ENCODE measurements at places on chromosomes 16 and 17.

GRCh38 chr17:1007310-1008007, 10.5 kb downstream of the TIMM22 start:
- DNase-seq, result no peak

- no peak for DNase-seq
These were observed 53.9 kb upstream of the MRC2 start for GRCh38 chr17:62573480-62574117.

DNA sequence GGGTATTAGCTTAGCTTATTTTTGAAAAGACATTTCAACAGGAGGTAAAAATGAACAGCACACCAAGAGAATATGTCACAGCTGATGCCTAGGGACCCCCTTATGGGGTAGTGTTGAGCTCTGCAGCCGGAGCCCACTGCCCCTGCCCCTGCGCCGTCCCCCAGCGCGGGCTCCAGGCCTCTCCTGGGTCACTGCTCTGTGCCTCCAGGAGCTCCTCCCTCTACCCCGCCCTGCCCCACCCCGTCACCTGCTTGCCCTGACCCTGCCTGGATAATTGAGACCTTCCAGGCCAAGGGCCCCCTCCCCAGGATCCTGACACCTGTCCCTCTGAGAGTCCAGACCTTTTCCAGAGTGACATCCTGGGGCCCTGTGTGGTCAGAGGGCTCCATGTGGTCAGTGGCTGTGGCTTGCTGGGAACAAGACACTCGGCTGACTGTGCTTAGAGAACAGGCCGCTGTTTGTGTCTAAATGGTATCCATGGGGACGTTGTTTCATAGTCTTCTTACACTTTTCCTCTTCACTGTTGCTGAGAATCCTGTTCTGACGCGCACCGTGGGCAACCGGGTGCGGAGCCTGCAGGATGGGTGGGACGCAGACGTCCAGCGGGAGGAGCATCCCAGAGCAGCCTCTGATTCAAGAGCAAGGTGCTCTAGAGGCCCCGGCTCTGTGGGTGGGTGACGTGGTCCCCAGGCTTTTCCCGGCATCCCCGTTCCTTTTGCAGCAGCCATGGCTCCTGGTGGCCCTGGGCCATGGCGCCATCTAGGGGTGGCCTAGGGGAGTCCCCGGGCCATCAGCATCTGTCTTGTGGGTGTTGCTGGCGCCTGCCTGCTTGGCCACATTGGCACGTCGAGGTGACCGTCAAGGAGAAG, 20.0 kb upstream of the WFIKKN1 start:
- DNase-seq, result peak; percentile 76

DNA sequence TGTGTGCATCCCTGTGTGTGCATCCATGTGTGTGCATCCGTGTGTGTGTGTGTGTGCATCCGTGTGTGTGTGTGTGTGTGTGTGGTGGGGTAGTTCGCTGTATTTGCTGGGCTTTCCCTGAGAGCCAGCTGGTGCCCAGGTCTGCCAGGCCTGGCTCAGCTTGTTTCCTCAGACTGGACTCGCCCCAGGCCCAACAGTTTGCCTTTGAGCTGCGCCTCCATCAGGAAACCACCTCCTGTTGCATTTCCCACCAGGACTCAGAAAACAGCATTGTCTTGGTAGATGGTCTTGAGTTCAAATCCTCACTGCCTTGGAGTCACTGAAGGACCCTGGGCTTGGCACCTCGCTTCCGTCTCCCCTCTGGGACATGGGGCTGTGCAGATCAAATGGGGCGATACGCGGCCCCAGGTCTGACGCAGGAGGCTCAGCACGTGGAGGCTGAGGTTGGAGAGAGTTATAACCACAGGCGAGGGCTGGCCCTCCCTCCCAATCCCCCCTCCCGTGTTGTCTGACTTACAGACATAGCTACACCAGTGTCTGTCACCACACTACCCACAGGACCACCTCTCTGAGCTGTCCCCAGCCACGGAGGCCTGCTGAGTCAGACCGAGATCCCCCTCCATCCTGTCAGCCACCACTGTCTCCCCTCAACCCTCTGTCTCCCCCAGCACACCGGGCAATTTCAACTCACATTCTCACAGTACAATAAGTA, 4.7 kb downstream of the ITGAE start:
- DNase-seq, result peak; percentile 78

GRCh38 chr16:87607871-87608270, 5.6 kb downstream of the JPH3 start:
- no peak for DNase-seq

DNA sequence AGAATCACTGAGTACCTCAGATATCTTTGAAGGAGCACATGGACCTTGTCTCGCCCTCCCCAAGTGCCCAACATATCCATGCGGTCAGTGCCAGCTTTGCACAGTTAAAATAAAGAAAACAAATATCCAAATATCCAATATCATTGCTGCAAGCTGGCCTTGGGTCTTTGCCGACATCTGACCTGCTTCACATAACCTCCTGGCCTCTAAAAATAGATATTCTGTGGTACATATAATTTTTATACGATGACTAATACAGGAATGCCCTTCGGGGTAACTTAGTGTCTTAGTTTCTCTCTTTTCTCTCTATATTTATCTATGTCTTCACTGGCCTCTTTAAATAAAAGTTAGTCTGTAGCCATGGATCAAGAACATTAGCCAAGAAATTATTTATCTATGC, 67.8 kb downstream of the MAF start:
- no peak for DNase-seq

- DNase-seq, result peak; percentile 43
These were observed 14.6 kb upstream of the CIBAR2 start for GRCh38 chr16:85126705-85127378.

DNA sequence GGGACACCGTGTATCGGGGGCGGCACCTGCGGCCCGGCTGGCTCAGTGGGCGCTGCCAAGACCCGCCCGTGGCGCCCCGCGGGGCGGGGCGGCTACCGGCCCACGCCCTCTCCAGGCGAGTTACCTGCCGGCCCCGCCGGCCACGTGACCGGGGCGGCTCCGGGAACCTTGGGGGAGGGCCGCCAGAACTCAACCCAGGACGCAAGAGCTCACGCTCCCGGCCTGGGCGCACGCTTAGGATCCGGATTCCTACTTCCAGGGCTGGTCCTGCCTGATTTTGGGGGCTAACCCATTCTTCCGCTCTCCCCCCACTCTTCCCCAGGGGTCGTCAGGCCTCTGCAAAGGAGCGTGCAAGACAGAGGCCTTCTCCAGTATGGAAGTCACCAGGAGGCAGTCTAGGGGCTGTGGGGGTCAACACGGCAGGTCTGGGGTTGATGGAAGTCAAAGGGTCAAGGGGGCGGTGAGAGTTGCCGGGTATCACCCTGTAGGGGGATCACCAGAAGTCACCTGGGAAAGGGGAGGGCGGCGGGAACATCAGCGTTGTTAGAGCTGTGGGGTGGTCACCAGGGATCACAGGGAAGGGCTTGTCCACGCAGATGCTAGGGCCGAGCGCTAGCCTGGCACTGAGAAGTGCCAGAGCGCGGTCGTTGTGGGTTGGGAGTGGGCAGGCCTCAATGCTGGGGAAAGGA, 354 bp upstream of the ESRP2 start:
- DNase-seq, result peak; percentile 55

- DNase-seq, result peak; percentile 29
These were observed at the start of gene HAP1 for GRCh38 chr17:41734139-41734948. Gene HAP1, minus strand, starts transcription at chr17:41734643. Its CDS starts 9 bp downstream, at chr17:41734634.

GRCh38 chr17:72030067-72030899, 90.5 kb upstream of the SOX9 start:
- DNase-seq, result peak; percentile 21

DNA sequence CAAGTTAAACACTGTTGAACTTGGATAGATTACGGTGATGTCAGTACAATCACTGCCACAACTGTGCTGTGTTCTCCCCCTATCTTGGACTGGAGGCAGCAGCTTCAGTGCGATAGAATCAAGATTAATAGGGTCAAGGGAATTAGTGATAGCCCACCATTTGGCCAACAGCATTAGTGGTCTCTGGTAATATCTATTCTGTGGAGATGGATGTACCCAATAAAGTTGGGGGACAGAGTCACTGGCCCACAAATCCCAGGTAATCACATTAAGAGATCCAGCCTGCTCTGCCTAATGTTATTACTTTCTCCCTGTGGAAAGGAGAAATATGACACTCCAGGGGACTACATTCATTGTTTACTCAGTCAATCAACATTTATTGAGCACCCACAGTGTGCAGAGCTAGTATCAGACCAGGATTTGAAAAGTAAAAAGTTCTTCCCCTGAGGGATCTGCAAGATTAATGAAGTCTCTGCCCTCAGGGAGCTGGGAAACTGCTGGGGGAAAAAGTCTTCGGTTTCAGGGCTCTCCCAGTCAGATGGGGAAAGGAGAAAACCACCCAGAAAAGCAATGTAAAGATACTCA, 23.6 kb upstream of the ATP5MC1 start:
- DNase-seq, result no peak

GRCh38 chr16:48862087-48862532, 252.1 kb upstream of the N4BP1 start:
- no peak for DNase-seq

GRCh38 chr16:325375-326145, 27.0 kb downstream of the AXIN1 start:
- DNase-seq, result no peak

- no peak for DNase-seq
These were observed 204.2 kb downstream of the PRKCA start for GRCh38 chr17:66506641-66507040.

- DNase-seq, result no peak
These were observed 19.2 kb downstream of the RABEP2 start for GRCh38 chr16:28905800-28906372.

DNA sequence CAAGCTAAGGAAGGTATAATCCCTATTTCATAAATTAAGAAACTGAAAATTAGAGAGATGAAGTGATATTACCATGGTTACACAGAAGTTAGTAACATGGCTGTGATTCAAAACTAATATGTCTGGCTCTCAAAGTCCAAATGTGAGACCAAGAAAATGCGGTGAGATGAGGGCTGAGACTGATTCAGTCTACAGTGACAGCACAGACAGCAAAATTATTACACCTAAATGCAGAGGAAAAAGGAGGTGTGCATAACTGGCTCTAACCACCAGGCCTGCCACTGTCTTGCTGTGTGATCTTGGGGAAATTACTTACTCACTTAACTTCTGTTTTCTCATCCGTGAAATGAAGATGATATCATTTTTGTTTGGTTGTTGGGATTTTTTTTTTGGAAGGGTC, 270.0 kb upstream of the SOX9 start:
- DNase-seq, result no peak

DNA sequence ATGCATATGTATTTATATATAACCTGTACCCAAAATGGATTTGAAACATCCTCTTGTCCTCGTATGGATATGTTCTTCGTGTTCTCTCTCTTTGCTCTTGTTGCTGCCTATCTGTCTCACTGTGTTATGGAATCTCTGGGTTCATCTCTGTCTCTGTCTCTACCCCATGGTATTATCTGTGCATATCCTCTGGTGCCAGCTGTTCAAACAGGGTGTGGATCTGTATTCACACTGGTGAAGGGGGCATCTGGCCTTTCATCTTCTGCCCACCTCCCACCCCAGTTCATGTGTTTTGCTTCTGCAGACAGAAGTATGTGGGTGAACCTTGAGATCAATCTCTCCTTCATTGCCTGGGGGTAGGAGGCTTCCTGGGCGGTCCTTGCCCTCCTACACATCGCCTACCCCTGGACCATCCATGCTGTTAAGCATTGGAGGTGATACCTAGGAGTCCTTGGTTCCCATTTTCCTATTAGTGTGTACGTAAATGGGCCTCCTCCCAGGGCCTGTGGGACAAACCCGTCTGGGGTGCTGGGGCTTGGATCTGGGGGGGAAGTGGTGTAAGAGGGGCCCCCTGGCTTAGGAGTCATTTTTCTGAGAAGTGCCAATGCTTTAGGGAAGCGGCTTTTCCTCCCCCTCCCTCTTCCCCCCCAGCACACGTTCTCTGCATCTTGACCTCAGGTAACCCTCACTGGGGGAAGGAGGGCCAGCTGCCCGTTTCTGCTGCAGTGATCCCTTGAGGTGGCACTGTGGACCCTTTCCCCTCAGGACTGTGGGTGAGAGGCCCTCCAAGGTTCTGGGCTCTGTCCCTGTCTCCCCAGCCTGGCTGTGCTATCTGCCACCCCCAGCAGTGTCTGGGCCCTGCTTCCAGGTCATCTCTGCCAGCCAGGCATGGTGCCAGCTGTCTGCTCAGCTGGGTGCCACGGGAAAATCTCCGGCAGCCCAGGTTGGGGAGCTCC, 21.1 kb downstream of the RARA start:
- no peak for DNase-seq

DNA sequence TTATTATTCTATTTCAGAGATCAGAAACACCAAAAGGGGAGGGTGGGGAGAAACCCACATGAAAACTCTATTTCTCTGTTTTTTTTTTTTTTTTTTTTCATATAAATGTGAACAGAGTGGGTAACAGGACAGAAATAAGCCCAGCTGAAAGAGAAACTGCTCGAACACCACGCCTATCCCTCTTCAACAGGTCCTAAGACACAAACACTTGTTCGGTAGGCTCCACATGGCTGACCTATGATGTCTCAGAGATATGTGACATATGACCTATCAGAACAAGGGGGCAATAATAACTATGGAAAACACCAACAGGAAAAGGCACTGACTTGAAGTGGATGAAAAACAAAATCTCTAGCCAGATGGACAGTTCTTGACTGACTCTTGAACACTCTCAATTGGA, 44.8 kb downstream of the PARN start:
- no peak for DNase-seq

GRCh38 chr16:4273858-4274311, 1.1 kb upstream of the TFAP4 start:
- peak; percentile 72 for DNase-seq

- no peak for DNase-seq
These were observed 1.2 kb upstream of the IGSF6 start for GRCh38 chr16:21653571-21653970.
